NCI-H510A (cell line): ENCODE measurements at places on chromosomes 16 and 17.

DNA sequence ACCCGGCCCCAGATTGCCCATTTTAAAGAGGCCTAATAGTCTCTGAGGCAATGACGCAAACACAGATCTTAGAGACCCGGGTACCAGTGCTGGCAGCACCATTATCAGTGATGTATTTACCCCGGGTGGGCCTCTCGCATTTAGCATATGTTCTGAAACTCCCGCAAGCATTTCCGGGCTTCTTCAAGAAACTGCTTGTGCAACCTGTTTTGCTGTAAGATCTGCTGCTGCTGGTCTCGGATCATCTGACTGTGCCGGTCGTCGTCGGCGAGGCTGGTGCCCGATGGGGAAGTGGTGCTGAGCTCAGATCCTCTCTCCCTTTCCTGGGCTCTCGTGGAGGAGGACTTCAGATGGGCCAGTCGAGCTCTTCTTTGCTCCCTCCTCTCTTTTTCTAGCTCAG, 12.5 kb downstream of the CEP295NL start:
- no peak for DNase-seq

GRCh38 chr17:4064366-4064765, 78.5 kb downstream of the ZZEF1 start:
- DNase-seq, result no peak

DNA sequence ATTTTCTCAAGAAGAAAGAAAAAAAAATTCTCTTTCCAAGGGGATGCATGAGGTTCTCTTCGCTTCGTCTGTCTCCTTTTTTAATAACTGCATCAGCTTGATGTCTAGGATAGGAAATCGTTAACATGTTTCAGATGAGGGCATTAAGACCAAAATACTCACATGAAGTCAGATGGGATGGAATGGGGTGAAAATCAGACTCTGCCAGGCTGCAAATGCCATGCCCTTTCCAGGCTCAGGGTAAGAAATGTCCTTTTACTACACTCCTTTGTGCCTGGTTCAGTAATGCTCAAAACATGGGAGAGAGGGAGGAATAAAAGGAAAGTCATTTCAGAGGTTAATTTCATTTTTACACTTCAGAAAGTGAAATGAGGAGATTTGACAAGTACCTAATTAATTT, 21.7 kb upstream of the ERCC4 start:
- DNase-seq, result no peak

GRCh38 chr16:88197481-88198456, 185.0 kb upstream of the ZNF469 start:
- no peak for DNase-seq

DNA sequence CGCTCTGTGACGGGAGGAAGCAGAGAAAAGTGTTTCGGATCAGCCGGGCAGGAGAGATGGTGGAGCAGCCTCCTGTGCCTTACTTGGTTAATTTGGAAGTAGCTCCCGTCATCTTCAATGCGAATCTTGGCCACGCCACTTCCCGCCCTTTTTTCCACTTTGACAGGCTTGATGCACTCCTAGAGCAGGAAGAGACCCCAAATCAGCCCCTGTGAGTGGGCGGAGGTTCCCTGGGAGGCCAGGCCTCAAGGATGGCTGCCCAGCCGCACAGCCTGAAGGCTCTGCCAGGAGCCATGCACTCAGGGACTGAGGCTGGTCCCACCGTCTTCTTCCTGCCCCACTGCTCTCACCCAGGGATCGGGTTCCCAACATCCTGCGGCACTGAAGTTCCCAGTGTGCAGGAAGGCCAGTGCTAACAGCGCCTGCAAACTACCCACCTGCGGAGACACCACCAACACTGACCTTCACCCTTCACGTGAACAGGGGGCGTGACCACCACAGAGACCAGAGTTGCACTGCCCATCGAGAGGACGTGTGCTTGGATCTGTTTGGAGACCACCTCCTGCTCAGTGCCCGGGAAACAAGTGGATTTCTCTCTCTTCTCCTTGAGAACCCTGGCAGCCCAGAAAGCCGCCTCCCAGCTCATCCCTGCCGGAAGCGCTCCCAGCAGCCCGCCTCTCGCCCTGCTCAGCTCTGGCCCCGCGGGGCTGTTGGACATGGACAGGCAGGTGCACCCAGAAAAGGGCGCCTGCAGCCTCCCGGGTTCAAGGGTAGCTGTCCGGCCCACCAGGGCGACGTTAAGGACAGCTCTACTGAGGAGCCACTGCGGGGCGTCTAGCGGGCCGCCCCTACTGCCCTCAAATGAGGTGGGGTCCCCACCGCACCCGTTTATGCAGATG, 988 bp downstream of the CIAO3 start:
- no peak for DNase-seq

- no peak for DNase-seq
Observed at GRCh38 chr17:15431196-15431595, 36.2 kb downstream of the CDRT4 start.

GRCh38 chr17:62627904-62628633, 599 bp downstream of the MRC2 start:
- no peak for DNase-seq

DNA sequence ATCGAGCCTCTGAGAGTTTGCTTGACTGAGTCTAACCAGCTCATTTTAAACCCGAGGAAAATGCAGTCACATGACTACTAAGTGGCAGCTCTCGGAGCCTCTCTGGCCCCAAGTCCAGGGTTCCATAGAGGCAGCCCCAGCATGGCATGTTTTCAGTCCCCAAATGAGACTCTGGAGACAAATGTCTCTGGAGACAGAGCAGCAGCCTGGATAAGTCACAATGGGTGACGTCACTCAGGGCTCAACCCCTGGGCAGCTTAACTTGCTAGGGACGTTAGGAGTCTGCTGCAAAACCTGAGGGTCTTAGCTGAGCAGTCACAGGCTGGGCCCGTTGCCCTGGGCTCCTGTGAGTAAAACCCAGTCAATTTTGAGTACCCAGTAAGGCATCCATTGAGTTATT, 6.9 kb upstream of the STH start:
- no peak for DNase-seq

DNA sequence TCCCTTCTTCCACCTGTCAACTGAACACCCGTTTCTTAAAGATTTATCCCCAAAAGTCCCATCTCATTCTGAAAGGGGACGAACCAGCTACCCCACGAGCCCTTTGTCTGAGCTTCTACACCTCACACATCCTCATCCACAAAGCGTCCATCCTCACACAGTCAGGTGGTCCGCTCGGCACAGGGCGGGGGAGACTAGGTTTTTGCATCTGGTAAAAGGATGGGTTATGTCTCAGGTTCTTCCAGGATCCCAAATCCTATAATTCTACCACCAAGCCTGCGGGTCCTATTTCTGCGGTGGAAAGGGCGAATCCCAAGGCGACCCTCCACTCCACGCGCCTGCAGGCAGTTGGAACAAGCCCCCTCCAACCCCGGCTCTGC, 458 bp downstream of the GFOD2 start:
- no peak for DNase-seq

- DNase-seq, result no peak
Observed at GRCh38 chr17:79815836-79816461, 19.1 kb upstream of the CBX8 start.

GRCh38 chr17:353213-353837, 718 bp upstream of the RPH3AL start:
- DNase-seq, result no peak

DNA sequence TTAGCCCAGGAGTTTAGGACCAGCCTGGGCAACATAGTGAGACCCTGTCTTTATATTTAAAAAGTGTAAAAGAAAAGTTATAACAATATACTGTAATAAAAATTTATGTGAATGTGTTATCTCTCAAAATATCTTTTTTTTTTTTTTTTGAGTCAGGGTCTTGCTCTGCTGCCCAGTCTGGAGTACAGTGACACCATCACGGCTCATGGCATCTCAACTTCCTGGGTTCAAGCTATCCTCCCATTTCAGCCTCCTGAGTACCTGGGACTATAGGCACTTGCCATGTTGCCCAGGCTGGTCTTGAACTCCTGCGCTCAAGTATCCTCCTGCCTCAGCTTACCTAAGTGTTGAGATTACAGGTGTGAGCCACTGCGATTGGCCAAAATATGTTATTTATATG, 45.5 kb upstream of the SLC25A19 start:
- DNase-seq, result no peak

GRCh38 chr16:57637020-57637419, 8.6 kb downstream of the ADGRG1 start:
- DNase-seq, result no peak

DNA sequence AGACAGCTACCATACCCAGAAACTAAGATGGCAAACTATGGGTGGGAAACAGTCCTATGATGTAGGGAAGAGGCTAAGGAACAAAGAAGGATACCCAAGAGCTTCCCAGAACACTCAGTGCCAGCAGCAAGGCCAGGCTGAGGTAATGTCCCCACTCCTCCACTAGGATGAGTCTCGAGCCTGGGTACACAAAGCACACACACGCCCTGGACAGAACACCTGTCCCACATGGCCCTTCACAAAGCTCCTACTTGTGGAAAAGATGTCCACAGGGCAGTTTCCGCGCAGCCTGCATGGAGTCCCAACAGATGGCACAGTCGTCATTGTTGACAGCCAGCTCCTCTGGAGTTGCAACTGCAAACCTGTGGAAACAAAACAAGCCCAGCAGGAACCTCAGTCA, 23.9 kb downstream of the AMFR start:
- peak; percentile 68 for DNase-seq

GRCh38 chr16:13245713-13246377, 344.4 kb downstream of the SHISA9 start:
- no peak for DNase-seq

- no peak for DNase-seq
Observed at GRCh38 chr16:66344533-66345145, 21.9 kb upstream of the CDH5 start.

- no peak for DNase-seq
Observed at GRCh38 chr16:77723108-77723514, 797 bp downstream of the NUDT7 start.

DNA sequence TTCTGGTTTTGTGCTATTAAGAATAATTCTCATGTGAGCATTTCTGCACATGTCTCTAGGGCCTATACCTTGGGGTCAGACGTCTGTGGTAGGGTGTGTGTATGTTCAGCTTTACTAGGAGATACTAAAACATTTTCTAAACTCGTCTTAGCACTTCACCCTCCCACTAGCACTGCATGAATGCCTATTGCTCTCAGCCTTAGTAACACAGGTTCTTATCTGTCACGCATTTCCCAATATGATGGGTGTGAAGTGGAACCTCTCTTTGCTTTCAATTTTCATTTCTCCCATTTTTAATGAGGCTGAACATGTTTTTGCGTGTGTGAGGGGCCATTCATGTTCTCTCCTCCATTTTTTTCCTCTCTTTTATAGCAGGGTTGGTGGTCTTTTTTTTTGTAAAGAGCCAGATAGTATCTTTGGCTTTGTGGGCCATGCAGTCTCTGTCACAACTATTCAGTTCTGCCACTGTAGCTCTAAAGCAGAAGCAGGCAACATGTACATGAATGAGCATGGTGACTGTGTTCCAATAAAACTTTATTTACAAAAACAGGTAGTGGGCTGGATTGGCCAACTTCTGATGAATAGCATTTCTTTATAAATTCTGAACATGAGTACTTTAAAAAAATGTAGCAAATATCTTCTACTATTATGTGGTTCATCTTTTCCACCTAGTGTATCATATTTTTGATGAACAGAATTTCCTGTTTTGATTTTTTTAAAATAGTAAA, 354.0 kb downstream of the XYLT1 start:
- DNase-seq, result no peak

GRCh38 chr16:75572864-75573542, 6.8 kb downstream of the GABARAPL2 start:
- no peak for DNase-seq
